ENCODE measurements at places on chromosomes 7 and 10. TPM values are rescaled to one million over a fixed set of nuclear protein-coding genes. Genes with fewer than 3 reads are reported as not detected.

- DNase-seq: no peak
Measured at GRCh38 chr7:2959828-2960599, 83.7 kb downstream of the CARD11 start.

- no peak for DNase-seq
Measured at GRCh38 chr7:24609059-24609458, 35.8 kb downstream of the PALS2 start.

- DNase-seq: no peak
Measured at GRCh38 chr10:5187867-5188266, 2.9 kb upstream of the AKR1C8 start.

GRCh38 chr10:22335173-22335933 is 9.9 kb upstream of the SPAG6 start:
- DNase-seq: peak; percentile 73

- DNase-seq: no peak
Measured at GRCh38 chr7:98930464-98930863, 52.1 kb downstream of the TRRAP start.

DNA sequence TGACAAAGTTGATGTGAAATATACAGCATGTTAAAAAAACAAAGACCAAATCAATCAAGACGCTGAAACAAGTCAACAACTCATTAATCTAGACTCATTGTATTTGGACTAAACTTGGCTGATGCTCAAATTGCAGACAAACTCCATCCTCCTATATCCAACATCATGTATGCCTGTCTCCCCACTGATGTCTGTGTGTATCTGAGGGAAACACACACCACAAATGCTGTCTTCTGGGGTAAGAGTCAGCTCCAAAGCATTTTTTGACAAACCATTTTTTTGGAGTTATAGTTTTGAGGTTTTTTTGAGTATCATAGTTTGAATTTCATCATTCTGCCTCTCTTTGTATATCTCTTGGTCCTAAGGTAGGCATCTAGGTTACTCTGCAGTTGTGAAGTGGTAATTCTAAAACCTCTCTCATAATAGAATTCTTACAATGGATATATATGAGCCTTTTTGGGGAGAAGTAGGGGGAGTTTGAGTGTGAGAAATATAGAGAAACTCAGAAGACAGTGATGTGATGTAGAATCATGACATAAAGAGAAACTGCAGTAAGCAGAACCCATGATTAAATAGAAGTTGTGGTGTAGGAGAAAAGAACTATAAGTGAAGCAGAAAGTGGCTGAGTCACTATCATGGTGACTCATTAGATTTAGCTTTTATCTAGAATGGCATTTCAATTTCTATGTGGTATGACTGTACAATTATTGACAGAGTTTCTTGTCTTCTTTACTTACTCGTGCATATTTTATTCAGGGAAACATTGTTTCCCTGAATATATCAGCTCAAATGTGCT is 1531.1 kb upstream of the LRRTM3 start:
- DNase-seq: no peak

DNA sequence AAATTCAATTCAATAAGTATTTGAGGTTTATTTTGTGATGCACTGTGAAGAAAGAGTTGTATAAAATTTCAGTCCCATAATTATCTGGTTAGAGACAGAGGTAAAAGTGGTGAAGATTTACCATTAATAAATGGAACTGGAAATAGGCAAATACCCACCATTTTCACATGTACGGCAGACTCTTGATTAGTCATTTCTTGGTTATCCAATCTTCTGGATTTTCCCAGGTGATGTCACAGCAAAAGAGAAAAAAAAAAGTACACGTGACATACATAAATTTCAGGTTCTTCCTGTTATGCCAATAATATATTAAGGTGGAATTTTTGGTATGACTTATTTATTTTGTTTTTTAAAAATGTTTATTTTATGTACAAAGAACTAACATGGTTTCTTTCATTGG is 26.8 kb downstream of the NT5C3A start:
- no peak for DNase-seq

DNA sequence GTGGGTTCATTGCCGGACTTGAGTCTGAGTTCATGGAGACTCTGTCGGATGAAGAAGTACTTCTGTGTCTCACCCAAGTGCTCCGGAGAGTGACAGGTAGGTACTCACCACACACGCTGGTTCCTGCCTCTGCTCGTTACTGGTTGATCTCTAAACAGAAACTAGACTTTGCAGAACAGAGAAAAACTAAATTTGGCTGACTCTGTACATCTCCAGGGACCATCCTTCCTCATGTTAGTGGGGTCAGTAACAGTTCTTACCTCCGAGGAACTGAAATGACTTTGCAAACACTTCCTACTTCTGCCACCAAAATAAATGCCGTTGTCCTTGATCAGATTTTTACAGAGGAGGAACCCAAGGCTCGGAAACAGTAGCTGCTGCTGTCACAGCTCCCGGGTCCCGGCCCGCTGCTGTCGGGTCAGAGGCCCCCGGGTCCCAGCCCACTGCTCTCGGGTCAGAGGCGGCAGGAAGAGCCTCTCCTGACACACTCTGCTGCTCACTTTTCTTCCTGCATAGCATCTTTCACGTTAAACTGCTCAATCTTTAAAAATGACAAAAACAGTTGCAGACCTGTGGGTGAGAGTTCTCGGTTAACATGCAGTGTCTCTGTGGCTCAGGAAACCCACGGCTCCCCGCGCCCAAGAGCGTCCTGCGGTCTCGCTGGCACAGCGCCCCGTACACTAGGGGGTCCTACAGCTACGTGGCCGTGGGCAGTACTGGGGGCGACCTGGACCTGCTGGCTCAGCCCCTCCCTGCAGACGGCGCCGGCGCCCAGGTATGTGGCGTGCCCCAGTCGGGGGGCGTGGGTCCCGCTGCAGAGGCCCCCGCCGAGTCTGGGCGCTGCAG is 4.8 kb upstream of the MTG1 start:
- DNase-seq: no peak

- no peak for DNase-seq
Measured at GRCh38 chr10:14611968-14612693, 162.6 kb downstream of the FAM107B start.

GRCh38 chr7:112091768-112092167 is 114.4 kb downstream of the DOCK4 start:
- DNase-seq: no peak

GRCh38 chr7:132436121-132436520 is 140.1 kb downstream of the PLXNA4 start:
- no peak for DNase-seq

DNA sequence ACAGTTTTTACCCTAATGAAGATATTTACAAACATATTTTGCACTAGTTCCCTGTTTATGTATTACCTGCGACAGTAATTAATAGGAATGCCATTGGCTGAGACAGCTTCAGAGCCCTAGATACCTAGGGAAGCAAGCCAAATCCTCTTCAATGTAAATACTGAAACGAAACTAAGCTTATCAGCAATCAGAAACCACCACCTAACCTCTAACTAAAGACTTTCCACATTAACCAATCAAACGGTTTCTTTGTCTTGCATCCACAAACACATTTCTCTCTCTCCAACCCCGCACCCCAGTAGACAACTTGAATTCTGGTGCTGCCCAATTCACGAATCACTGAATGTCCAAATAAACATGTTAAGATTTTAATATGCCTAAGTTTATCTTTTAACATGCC is 474.4 kb upstream of the C7orf33 start:
- DNase-seq: no peak

DNA sequence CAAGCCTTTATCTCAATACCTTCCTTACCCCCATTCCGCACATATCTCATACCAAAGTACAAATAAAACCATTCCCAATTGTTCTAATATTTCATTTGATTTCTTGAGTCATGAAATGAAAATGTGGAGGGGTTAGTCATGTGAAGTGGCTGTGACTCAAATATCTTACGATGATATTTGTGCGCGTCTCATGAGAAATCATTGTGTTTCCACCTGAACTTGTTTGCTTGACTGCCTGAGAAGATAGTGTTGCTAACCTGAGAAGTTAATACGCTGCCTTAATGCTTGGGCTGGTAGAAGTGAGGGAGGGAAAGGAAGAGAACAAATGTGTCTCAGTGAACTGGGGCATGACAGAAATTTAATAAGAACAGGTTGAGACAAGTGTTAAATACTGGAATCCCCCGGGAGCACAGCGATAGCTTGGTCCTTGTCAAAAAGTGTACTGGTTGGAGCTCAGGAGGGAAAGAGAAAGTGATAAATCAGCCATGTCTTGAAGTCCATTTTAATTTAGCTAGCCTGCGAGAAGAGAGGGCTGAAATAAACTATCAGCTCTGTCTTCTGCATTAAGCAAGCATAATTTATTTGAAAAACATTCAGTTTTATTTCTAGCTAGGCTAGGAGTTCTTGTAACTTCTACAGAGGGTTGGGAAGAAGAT is 7.2 kb upstream of the EPHA1 start:
- DNase-seq: no peak

GRCh38 chr10:67257018-67257417 is 331.2 kb downstream of the LRRTM3 start:
- no peak for DNase-seq

DNA sequence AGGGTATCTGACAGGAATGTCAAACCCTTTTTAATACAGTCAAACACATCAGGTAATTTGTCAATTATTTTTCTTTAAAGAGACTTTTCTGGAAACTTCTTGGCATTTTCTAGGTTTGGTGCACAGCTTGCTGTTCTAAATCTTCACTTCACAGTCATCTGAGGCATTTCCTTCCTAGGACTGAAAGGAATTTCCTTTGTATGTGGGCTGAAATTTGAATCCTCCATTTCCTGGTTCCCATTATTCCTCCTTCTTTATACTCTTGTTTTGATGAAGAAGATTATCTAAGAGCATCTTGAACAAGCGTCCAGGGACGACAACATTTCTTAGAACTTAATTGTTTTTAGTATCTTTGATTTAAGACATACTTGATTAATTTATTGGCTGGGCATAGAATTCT is 24.9 kb downstream of the CALD1 start:
- no peak for DNase-seq

GRCh38 chr7:75711656-75712514 is 26.9 kb downstream of the HIP1 start:
- DNase-seq: no peak

DNA sequence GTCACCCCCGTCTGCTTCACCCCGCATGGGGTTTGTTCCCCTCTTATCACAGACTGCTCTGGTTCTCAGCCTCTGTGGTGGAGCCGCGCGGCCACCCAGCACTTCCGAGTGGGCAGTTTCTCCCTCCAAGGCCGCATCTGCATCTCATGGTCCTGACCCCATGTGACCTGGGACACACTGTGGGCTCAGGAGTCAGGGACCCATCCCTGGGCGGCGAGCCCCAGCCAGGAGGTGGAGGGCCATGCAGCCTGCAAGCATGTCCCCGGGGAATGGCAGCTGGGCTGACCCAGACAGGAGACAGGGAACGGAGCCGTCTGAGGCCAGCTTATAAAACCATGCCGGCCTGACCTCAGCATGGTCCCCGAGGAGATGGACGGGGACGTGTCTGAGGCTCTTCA is 25.2 kb upstream of the TTYH3 start:
- DNase-seq: no peak

GRCh38 chr10:15370212-15370855 is 755 bp downstream of the FAM171A1 start:
- no peak for DNase-seq

- peak; percentile 68 for DNase-seq
Measured at GRCh38 chr7:131692131-131692960, 135.9 kb upstream of the PODXL start.

DNA sequence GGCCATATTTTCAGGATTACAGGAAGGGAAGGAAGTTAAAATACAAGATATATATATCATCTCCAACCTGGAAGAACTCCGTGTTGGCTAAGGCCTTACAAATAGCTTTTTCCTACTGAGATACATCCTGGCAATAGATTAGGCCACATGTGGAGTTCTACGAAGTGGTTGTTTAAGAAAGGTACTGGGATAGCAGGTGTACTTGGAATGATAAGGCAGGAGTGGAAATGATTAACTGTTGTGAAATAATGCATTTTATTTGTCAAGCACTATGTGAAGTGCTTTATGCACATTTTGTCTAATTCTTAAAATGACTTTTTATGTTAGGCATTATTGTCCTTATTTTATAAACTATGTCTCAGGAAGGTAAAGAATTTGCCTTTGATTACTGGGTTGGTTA is 18.9 kb upstream of the SMIM30 start:
- DNase-seq: no peak

Gene TAF6
- 17.9 TPM for total RNA-seq

Gene CREB5
- total RNA-seq: 0.70 TPM

Gene PDK4
- 116 TPM for total RNA-seq

Gene ADAP1
- total RNA-seq: 3.2 TPM

Gene CAV1
- 13.4 TPM for total RNA-seq

Gene TACR2
- total RNA-seq: not detected

Gene POP7
- 19.1 TPM for total RNA-seq

Gene ANKRD1
- 0.25 TPM for total RNA-seq
